SK-N-SH (cell line): ENCODE measurements at places on chromosomes 3 and 15.
A peak's percentile ranks its signal among the peaks of the same experiment; 100 is the strongest.

- H3K36me3 ChIP-seq, result no peaks in the 10 kb centered on the region
- no peak for DNase-seq
- H3K27me3 ChIP-seq, result no peaks in the 10 kb centered on the region
- no peak overlapping the region for H3K4me3 ChIP-seq
Measured at GRCh38 chr3:109025896-109026295, 72.2 kb upstream of the GUCA1C start.

- no peak overlapping the region for H3K4me3 ChIP-seq
- peak overlapping the region; percentile 76 for H3K27ac ChIP-seq
- no peak for DNase-seq
- H3K36me3 ChIP-seq, result peaks cover 44% of the 10 kb centered on the region
- H3K27me3 ChIP-seq, result no peaks in the 10 kb centered on the region
Measured at GRCh38 chr3:134201201-134202130, 49.2 kb downstream of the RYK start.

- H3K27ac ChIP-seq, result no peak overlapping the region
- no peaks in the 10 kb centered on the region for H3K27me3 ChIP-seq
- no peak for DNase-seq
Measured at GRCh38 chr3:27360113-27361078, 8.8 kb downstream of the NEK10 start.

DNA sequence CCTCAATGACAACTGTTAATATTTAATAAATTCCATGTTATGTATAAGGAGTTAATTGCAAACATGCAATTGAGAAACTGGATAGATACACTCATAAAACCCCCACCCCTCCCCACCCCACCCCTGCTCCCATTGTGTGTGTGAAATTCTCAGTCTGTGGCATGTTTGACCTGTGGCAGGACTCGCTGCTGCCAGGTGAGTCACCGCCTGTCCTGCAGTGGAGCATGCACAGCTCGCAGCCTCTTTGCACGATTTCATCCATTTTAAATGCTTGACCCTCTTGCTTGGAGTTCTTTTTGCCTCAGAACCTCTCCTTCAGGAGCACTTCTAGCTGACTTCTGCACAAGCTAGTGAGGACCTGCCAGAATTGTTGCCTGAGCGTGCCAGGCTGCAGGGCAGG is 5.3 kb upstream of the APEH start:
- no peak for DNase-seq
- no peak overlapping the region for H3K4me3 ChIP-seq
- H3K36me3 ChIP-seq, result no peaks in the 10 kb centered on the region
- H3K4me1 ChIP-seq, result no peaks in the 10 kb centered on the region
- H3K27ac ChIP-seq, result no peak overlapping the region

DNA sequence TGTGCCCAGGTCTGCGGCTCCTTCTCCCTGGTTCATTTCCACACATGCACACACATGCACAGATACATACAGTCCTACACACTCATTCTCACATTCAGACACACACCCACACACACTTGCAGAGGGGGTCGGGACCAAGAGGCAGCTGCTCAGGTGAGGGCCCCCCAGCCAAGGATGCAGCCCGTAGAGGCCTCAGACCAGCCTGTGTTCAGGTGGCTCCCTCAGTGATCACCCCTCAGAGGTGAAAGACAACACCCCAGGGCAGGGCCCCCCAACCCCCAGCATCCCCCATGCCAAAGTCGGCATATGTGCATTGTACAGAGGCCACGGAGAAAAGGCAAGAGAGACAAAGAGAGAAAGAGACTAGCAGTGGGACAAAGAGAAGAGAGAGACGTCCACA is 5.9 kb upstream of the CORO2B start:
- no peak overlapping the region for H3K4me3 ChIP-seq
- no peaks in the 10 kb centered on the region for H3K36me3 ChIP-seq
- no peak overlapping the region for H3K27ac ChIP-seq
- peaks cover 4% of the 10 kb centered on the region; the same call in 1 of the 2 replicates for H3K4me1 ChIP-seq
- no peak for DNase-seq

DNA sequence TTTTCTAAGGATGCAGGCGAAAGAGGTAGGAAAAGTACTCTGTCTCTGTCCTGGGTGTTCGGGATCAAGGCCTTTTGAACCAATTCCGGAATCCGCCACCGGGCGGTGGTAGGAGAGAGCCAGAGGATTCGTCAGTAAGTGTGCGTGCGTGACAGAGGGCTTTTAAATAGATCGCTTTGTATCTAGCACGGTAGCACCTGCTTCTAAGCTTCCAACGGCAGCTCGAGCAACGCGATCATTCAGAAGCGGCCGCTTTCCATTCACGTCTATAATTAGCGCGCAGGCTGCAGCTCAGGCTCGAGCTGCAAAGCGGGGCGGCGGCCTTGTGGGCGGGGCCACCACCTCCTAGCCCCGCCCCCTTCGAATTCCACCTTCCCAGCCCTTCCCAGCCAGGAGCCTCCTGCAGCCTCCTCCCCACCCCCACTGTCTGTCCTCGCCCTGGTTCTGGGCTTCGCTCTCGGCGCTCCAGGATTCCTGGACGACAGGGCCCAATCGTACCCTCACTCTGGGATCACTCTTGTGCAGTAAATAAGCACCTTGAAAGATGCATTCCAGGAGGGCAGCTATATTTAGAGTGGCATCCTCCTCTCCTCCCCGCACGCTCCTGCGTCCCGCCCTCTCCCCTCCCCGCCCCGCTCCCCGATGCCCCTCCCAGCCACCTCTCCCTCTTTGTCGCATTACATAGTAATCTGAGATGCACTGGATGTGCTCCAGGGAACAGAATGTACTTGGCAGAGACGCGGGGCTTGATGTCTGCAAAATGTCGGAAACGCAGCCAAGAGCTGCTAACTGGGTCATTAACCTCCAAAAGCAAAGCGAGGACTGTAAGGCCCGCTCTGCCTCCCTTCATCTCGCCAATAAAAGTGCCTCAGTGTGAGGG is 224.1 kb upstream of the TPRG1 start:
- H3K36me3 ChIP-seq, result no peaks in the 10 kb centered on the region

- H3K4me1 ChIP-seq, result peaks cover 10% of the 10 kb centered on the region; the same call in 1 of the 2 replicates
- no peaks in the 10 kb centered on the region for H3K36me3 ChIP-seq
- no peaks in the 10 kb centered on the region for H3K27me3 ChIP-seq
- no peak overlapping the region for H3K27ac ChIP-seq
Measured at GRCh38 chr15:86588413-86588812, 508.7 kb downstream of the AGBL1 start.

GRCh38 chr3:156334841-156335545 is 214.6 kb downstream of the KCNAB1 start:
- no peak overlapping the region for H3K4me3 ChIP-seq
- no peak overlapping the region for H3K27ac ChIP-seq
- H3K36me3 ChIP-seq, result peaks cover 32% of the 10 kb centered on the region
- no peaks in the 10 kb centered on the region; the same call in 1 of the 2 replicates for H3K4me1 ChIP-seq
- H3K27me3 ChIP-seq, result no peaks in the 10 kb centered on the region

DNA sequence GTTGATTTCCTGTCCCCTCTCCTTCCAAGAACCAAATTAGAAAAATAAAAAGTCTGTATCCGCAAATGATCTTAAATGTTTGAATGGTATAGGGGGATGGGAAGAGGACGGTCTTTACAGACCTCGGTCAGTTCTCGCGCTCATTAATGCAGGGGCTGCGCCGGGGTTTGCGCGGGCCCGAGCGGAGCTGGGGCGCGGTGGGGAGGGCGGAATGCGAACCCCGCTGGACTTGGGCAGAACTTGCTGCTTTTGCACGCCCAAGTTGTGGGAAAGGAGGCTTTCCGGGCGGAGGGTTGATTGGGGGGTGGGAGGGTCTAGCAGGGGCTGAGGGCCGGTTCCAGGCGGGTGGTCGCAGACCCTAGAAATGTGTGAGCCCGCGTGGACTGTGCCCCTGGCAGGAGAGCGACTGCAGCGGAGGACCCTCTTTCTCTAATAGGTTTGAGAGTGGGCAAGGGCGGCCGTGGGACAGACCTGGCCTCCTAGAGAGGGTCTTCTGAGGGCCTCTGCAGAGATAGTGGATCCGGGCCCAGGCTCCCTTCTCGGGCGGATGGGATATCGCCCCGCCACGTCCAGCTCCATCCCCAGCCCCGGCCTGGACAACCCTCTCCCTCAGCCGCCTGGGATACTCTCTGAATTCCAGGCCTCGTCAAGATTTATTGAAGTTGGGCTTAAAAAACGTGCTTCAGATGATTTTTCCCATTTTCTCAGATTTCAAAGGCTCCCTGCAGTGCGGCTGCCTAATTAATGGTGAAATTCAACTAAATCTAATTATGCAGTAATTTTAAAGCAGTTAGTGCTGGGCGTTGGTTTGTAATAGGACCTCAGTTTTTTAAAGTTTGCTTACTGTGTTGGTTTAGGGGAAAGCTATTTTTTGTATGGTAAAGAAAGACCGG is 11.3 kb downstream of the NR2F2 start:
- H3K4me1 ChIP-seq, result peaks cover 3% of the 10 kb centered on the region
- no peak for DNase-seq
- peak overlapping the region; percentile 79; the same call in 1 of the 2 replicates for H3K27ac ChIP-seq
- H3K4me3 ChIP-seq, result peak overlapping the region; percentile 53
- H3K36me3 ChIP-seq, result no peaks in the 10 kb centered on the region
